ENCODE measurements at places on chromosomes 7 and 10.

- DNase-seq = no peak
These were observed 5.2 kb downstream of the OPTN start for GRCh38 chr10:13105184-13105583.

GRCh38 chr10:72337039-72337629, 17.6 kb downstream of the DNAJB12 start:
- DNase-seq = peak; percentile 48

DNA sequence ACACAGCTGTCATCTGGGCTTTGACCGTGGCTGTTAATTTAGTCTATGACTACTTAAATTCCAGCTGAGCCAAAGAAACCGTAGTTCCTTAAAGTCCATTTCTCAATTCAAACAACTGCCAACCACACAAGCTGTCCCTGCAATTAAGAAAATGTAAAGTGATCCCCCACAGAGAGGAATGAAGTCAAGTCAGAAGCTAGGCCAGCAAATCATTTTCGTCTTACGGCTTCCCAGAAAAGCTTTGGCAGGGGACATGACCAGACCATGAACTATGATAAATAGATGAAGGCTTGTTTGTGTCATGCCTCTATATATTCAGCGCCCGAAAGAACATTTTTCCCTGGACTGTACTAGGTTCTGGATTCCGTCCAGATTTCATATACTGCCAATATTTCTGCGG, 54.6 kb downstream of the HACD1 start:
- DNase-seq = no peak

GRCh38 chr10:132548869-132549268, 11.3 kb downstream of the INPP5A start:
- no peak for DNase-seq

DNA sequence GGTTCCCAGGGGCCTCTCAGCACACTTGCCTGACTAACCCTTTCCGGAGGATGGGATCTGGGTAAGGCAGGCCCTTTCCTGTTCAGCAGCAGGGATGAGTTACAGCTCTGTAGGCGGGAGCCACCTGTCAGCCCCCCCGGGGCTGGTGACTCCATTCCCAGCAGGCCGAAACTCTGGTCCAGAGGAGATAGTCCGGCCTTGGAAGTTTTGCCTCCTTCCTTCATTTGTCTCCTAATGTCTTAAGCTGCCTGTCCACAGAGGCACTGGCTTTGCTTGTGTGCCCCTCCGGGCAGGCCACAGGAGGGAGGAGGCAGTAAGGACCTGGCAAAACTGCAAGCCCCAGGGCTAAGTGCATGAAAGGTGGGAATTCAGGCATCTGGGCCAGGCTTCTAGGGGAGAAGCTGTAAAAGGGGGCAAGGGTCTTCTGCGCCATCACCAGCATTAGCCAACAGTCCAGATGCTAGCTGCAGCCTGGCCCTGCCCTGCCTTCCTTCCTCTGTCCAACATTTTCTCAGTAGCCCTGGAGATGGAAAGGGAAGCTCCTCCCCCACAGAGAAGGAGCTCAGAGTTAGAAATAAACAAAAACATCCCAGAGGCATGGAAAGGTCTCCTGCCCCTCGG, 1.2 kb downstream of the ADIRF start:
- no peak for DNase-seq
